HFFc6 (cell line): ENCODE measurements at places on chromosomes 16 and 17.

- DNase-seq, result peak; percentile 31
Measured at GRCh38 chr17:42252597-42253550, 23.3 kb downstream of the STAT5B start.

GRCh38 chr17:57422574-57423164 lies 166.3 kb downstream of the MSI2 start:
- peak; percentile 86 for DNase-seq

DNA sequence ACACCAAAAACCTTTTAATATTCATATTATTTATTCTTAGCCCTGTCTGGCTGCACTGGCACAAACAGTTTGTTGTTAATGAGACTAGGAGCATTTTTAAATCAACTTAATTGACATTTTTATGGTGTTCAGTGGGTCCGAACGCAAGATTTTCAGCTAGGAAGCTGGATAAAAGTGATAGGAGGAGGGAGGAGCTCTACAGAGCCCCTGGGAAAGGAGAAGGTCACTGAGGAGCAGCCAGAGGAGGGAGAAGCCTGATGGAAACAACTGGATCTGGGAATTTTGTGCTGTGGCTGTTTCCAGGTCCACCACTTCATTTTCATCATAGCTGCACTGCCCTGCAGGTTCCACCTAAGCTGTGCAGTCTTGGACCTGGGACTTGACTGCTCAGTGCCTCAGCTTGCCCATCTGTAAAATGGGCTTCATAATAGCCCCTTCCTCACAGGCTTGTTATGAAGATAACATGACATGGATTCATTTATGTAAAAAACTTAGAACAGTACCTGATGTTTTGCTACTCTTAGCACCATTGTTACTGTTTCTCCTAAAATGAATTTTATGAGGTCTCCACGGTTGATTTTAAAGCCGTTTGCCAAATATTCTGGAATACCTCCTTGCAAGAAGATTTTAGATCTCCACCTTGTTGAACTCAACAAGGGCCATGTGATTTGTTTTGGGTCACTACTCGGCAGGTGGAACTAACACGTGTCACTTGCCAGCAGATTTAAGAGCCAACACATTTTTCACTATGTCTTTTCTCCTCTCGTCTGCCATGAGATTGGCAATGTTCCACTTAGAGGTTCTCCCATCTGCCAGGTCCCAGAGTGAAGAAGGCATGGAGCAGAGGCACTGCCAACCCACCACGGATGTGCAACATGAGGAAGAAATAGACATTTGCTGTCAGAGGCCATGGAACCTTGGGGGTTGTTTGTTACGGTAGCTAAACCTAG lies 18.7 kb upstream of the GRIN2A start:
- DNase-seq, result no peak

DNA sequence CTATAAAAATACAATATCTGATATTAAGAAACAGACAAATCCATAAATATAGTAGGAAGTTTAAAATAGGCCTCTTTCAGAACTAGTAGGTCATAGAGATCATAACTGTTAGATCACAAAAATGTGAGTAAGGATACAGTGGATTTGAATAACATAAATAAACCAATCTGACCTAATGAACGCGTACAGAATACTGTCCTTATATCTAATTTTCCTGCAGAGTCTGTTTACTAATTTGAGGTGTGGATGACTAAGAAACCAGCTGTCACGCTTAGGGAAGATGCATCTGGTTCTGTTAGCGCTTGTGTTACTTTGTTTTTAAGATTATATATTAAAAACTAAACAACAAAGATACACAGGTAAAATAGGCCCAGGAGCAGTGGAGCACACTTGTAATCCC lies 14.8 kb downstream of the CPD start:
- DNase-seq, result no peak

DNA sequence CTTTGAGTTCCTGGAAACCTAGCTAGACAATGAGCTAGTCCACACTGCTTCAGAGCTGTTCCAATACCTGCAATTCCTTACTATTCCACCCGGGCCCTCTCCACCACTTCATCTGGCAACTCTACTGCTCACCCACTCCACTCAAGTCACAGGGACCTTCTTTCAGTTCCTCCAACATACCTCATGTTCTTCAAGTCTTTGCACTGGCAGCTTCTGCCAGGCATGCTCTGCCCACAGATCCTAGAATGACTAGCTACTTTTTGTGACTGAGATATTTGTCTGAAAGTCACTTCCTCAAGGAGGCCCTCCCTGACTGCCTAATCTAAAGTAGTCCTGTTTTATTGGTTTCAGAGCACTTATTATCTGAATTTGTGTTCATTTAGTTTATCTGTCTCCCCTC lies 86.4 kb downstream of the TEX14 start:
- DNase-seq, result no peak

- DNase-seq, result peak; percentile 32
Measured at GRCh38 chr16:71537643-71538042, 11.4 kb downstream of the CHST4 start.

DNA sequence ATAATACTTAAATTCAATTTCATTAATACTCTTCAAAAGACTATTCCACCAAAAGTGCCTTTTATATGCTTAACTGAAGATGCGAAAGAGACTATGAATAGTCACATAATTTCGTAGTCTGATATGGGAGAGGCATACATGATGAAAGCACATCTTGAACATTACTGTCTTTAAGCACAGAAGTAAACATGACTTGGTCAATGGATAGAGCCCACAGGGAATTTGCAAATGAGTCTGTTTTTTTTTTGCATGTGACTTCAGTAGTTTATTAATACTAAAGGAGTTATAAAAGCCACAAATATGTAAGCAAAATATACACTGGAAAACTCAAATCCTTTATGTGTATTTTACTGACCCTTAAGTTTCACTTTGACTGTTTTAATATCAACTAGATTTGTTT lies 15.9 kb downstream of the ADPRM start:
- DNase-seq, result no peak

DNA sequence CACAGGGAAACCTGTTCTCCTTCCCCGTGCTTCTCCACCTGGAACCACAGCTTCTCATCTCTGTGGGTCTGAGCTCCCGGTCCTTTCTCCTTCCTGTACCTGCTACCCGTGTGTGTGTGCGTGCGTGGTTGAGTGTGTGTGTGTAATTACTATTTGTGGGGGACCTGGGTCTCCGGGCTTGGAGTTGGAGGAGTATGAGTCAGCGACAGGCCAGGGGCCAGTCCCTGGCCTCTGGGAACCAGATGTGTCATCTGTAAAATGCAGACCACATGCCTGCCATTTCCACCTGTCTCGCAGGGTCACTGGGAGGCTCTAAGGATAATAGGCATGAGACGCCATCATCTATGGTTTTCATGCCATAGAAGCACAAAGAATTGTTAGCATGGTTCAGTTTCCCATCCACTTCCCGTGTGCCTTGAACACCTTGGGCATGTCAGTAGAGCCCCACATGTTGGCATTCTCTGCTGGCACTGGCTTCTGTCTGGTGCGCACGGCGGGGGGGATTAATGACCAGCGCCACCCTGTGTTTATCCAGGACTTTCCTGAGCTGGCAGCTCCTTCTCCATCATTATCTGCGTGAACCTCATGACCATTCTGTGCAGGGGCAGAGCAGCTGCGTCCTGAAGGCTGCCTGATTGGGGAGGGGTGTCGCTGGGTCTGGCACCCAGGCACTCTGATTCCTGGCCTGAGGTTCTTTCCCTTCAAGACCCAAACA lies 1.5 kb downstream of the ZNF205 start:
- DNase-seq, result peak; percentile 22

GRCh38 chr16:12868788-12869187 lies 32.6 kb upstream of the SHISA9 start:
- no peak for DNase-seq

- no peak for DNase-seq
Measured at GRCh38 chr17:75115555-75115954, 5.8 kb downstream of the ARMC7 start.

DNA sequence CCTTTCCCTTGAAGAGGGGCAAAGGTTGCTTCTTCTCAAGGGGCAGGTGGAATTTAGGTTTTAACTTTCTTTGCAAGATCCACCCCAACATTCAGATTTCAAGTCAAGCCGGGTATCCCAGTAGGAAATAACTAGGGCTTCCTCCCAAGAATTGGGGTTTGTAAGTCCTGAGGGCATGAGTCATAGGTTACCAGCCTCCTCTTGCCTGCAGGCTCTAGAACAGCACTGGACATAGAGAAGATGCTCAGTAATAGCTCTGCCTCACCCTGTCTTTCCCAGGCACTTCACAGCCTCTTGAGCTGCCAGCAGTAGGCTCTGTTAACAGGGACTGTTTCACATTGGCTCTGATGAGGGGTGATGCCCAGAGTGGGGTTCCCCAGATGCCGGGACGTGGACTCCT lies 35.8 kb upstream of the ZFP90 start:
- peak; percentile 81 for DNase-seq

DNA sequence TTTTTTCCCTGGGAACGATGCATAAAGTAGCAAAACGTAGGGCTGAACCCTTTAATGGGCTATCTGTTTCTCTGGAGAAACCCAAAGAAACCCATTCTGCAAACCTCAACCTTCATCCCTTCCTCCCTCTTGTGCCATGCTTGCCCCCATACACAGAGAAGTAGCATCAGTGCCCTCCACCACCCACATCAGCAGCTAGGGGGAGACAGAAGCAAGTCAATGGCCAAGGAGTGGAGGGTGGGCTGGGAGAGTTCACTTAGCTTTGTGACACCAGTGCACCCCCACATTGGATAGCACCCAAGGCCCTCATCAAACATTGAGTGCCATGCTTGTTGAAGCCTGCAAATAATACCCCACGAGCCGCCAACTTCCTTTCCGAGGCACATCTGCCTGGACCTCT lies 282.4 kb downstream of the ABCC12 start:
- DNase-seq, result no peak

GRCh38 chr17:81878294-81878693 lies 7.2 kb upstream of the ARHGDIA start:
- no peak for DNase-seq

- no peak for DNase-seq
Measured at GRCh38 chr16:5490499-5490898, 392.9 kb upstream of the EEF2KMT start.

- DNase-seq, result peak; percentile 84
Measured at GRCh38 chr16:25151996-25152395, 40.5 kb downstream of the LCMT1 start.

- peak; percentile 71 for DNase-seq
Measured at GRCh38 chr16:74896389-74897370, 88.2 kb downstream of the WDR59 start.

DNA sequence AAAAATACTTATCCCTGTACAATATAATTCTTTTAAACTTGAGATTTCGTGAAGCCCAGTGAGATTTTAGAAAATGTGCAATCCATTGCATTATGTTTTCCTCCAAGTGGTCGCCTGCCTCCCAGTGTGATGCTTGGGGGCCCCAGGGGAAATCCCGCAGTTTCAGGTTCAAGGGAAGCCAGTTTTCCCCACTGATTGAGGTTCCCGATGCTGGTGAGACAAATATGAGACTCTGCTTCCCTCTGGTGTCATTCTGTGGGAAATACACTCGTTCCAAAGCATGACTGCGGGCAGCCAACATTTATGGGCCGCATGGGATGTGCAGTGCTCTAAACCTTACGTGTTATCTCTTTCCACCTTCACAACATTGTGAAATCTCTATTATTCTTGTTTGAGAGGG lies 200.8 kb downstream of the PRKCB start:
- peak; percentile 41 for DNase-seq
